Type B pancreatic cell (in vitro differentiated cells): ENCODE measurements at places on chromosomes 12 and 14.

DNA sequence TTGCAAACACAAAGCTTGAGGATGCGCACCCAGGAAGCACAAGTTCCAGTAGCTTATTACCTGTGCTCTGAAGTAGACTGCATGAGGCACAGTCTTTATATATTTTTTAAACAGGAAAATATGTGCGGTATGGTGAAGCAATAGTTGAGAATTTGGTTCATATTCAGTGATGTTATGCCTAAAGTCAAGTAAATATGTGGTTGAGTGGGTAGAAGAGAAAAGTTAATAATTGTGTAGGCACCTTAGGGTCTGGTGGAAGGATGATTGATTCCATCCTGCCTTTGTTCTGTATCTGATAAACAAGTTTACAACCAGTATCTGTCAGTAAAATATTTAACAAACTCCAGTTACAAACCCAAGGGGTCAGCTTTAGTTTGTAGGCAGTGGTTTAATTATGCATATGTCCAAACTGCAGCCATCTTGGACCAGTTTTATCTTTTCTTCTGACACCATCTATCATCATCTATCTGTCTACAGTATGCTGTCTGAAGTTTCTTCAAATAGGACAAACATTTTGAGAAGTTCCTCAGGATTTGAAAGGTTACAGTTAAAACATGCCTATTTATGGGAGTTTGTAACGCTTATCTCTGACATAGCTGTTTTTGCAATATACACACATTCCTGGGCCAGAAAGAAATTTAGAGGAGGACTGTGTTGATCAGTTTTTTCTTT lies 10.8 kb downstream of the SINHCAF start:
- H3K4me1 ChIP-seq = peaks cover 27% of the 10 kb centered on the region
- peaks cover 41% of the 10 kb centered on the region for H3K36me3 ChIP-seq
- no peak for DNase-seq
- no peaks in the 10 kb centered on the region for H3K27me3 ChIP-seq

- peaks cover 13% of the 10 kb centered on the region for H3K4me1 ChIP-seq
- peaks cover 6% of the 10 kb centered on the region for H3K27me3 ChIP-seq
- H3K27ac ChIP-seq = peak overlapping the region; percentile 57
- no peak for DNase-seq
- H3K4me3 ChIP-seq = peak overlapping the region; percentile 65
Observed at GRCh38 chr14:80215756-80216581, 4.7 kb upstream of the DIO2 start.

DNA sequence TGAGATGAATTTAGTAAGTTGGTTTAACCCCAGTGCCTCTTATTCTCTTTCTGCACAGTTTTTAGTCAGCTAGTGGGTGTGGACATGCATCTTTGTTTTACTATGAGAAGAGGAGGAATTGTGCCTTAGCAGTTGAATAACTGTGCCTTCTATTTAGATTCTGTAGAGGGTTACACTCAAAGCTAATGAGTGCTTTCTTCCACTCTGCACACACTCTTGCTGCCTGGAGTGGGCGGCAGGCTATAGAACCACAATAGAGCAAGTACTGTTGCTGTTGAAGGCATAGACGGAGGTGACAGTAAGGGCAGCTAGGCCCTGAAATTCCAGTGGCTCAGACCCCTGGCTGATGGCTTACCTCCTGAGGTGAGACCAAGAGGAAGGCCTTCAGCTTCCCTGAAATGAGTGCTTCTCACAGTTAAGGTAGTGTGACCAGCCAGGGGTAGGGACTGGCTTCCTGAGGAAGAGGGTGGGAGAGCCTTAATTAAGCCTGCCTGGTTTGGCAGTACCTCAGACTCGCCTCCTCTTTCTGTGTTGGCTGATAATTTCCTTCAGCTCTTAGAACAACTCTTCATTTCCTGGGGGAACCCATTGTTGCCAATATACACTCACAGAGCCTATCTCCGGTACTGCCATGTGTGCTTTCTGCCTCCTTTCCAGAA lies 24.7 kb downstream of the SUSD6 start:
- H3K27ac ChIP-seq = peak overlapping the region; percentile 50
- peaks cover 3% of the 10 kb centered on the region for H3K36me3 ChIP-seq
- H3K27me3 ChIP-seq = no peaks in the 10 kb centered on the region
- H3K4me1 ChIP-seq = peaks cover 71% of the 10 kb centered on the region

- H3K36me3 ChIP-seq = peaks cover 37% of the 10 kb centered on the region
- no peak overlapping the region for H3K4me3 ChIP-seq
- H3K27ac ChIP-seq = no peak overlapping the region
Observed at GRCh38 chr14:44935155-44935554, 26.6 kb downstream of the KLHL28 start.

DNA sequence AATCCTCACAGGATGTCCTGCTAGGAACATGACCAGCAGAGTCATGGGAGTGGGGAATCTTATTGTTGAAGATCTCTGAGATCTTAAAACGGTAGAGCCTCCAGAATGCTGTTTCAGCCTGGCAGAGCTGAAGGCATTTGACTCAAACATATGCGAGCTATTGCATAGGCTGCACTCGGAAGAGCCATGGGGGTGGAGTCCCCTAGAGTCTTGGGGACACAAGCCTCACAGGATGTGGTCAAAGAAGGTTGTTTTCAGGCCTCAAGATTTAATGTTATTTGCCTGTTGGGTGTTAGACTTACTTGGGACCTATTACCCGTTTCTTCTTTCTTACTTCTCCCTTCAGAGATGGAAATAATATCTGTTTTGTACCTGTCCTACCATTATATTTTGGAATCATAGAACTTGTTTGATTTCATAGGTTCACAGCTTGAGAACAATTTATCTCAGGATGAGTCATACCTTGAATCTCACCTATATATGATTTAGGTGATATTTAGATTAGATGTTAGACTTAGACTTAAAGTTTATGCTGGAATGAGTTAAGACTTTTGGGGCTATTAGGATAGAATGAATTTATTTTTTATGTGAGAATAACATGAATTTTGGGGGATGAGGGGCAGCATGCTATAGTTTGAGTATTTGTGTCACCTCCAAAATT lies 172.2 kb upstream of the ATP2B1 start:
- no peak for DNase-seq
- H3K36me3 ChIP-seq = no peaks in the 10 kb centered on the region
- H3K27me3 ChIP-seq = no peaks in the 10 kb centered on the region
- H3K4me3 ChIP-seq = no peak overlapping the region
- no peak overlapping the region for H3K27ac ChIP-seq
- H3K4me1 ChIP-seq = peaks cover 28% of the 10 kb centered on the region

DNA sequence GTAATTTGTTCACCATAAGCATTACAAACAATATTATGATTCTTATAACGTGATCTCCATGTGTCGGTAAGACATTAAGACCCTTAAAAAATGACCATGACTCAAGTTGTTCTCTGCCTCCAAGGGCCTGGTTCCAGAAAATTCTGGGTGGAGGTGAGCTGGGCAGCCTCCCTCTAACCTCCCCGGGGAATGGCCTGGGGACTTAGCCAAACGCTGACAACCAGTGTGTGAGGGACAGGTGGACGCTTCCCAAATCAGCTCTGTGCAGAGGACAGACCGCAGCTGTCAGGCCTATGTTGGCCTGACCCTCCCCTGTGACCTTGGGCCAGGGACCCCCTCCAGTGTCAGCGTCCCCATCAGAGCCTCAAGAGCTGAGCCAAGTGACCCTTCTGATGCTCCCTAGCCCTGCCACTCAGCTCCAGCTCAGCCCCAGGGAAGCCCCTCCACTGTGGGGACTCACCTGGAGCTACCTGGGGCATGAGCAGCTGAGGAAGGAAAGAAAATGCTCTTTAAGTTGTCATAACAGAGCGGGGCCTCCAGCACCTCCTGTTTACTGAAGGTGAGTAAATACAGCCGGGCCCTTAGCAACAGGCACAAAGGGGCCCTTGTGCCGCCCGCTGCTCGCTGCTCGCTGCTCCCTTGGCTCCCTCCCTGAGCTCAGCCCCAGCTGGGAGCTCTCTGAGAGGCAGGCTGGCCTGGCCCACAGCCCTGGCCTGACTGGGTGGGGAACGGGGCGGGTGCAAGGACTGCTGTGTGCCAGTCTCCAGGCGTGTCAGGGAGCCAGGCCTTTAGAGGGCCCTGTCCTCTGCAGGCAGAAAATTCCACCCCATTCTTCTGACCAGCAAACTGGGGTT lies 116.6 kb downstream of the CALM1 start:
- H3K4me1 ChIP-seq = peaks cover 29% of the 10 kb centered on the region
- peak overlapping the region; percentile 69 for H3K4me3 ChIP-seq
- no peaks in the 10 kb centered on the region for H3K36me3 ChIP-seq
- H3K27me3 ChIP-seq = no peaks in the 10 kb centered on the region
- H3K27ac ChIP-seq = peak overlapping the region; percentile 98

DNA sequence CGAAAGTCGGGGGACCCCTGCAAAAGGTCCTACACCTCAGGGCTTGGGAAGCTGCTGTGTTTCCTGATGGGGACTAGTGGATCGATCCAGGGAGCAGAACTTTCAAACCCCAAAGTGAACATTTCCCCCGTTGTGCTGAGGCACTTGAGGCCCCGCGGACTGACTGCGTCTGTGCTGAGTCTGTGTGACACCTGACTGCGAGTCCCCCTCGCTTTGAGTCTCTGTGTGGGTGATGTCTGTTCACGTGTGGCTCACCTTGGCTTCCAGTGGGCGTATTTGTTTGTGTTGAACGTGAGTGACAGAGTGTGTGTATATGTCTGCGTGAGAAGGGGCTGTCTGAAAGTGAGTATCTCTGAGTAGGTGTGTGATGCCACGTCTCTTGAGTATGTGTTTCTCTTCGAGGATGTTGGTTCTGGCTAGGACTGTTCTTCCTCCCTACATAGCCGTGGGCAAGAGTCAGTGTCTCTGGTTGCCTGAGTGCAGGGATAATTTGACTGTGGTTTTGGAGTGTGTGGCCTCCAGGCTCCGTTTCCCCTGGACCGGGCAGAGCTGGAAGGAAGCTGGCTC lies 1.3 kb downstream of the TEAD4 start:
- H3K4me1 ChIP-seq = peaks cover 22% of the 10 kb centered on the region
- H3K27me3 ChIP-seq = peaks cover 46% of the 10 kb centered on the region

- H3K27ac ChIP-seq = no peak overlapping the region
- H3K4me1 ChIP-seq = peaks cover 35% of the 10 kb centered on the region
- no peaks in the 10 kb centered on the region for H3K27me3 ChIP-seq
- H3K36me3 ChIP-seq = no peaks in the 10 kb centered on the region
- no peak for DNase-seq
- no peak overlapping the region for H3K4me3 ChIP-seq
Observed at GRCh38 chr12:114919479-114919878, 235.5 kb upstream of the TBX3 start.

DNA sequence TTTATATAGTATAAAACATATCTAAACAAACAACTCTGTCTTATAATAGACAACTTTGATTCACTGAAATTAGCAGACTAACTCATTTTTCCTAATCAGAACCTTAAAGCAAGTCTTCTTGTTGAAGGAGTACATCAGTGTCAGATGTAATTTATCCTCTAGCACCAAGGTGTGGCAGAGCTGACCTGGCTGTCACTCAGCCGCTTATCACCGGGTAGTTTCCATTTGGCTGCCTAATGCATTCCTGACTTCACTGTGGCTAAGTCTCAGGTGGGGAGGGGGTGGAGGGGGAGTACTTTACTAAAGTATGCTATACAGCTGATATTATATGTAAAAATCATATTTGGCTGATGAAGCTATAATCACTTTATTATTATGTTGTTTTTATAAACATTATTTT lies 339.9 kb upstream of the RGS6 start:
- H3K27me3 ChIP-seq = peaks cover 12% of the 10 kb centered on the region
- peaks cover 7% of the 10 kb centered on the region for H3K4me1 ChIP-seq
- H3K4me3 ChIP-seq = no peak overlapping the region
- peaks cover under 1% of the 10 kb centered on the region for H3K36me3 ChIP-seq
- H3K27ac ChIP-seq = no peak overlapping the region

- H3K27ac ChIP-seq = no peak overlapping the region
- H3K27me3 ChIP-seq = no peaks in the 10 kb centered on the region
- peaks cover 14% of the 10 kb centered on the region for H3K36me3 ChIP-seq
- H3K4me3 ChIP-seq = no peak overlapping the region
- peaks cover under 1% of the 10 kb centered on the region for H3K4me1 ChIP-seq
- DNase-seq = no peak
Observed at GRCh38 chr14:34867199-34867598, 8.0 kb downstream of the BAZ1A start.

DNA sequence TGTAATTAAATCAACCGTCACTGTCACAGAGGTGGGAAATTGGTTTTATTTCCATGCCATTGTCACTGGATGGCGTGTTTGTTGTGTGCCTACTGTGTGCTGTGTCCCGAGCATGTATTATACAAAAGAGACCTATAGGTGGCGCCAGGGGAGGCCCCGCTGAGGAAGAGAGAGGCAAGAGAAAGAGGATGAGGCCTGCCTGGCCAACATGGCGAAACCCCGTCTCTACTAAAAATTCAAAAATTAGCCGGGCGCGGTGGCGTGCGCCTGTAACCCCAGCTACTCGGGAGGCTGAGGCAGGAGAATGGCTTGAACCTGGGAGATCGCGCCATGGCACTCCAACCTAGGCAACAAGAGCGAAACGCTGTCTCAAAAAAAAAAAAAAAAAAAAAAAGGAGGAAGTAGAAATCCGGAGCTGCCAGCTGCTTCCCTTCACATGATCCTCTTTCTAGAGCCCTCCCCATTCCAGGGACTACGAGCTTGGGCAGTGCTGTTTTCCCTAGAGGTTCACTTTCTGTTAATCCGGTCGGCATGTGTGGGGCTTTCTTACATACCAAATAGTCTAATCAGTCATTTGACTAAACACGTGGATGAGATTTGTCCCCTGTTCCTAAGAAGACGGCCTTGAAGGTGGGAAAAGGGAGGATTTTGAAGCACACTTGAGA lies 6.4 kb upstream of the CCDC175 start:
- H3K4me3 ChIP-seq = no peak overlapping the region
- DNase-seq = no peak
- no peak overlapping the region for H3K27ac ChIP-seq
- no peaks in the 10 kb centered on the region for H3K36me3 ChIP-seq

- H3K4me1 ChIP-seq = no peaks in the 10 kb centered on the region
- H3K27me3 ChIP-seq = no peaks in the 10 kb centered on the region
- no peaks in the 10 kb centered on the region for H3K36me3 ChIP-seq
- DNase-seq = no peak
- H3K4me3 ChIP-seq = no peak overlapping the region
Observed at GRCh38 chr14:87407344-87407743, 585.6 kb downstream of the GALC start.

GRCh38 chr12:78331181-78331580 lies 500.5 kb downstream of the NAV3 start:
- no peaks in the 10 kb centered on the region for H3K27me3 ChIP-seq
- H3K4me1 ChIP-seq = no peaks in the 10 kb centered on the region
- H3K4me3 ChIP-seq = no peak overlapping the region
- DNase-seq = no peak
- H3K36me3 ChIP-seq = no peaks in the 10 kb centered on the region

- DNase-seq = no peak
- no peaks in the 10 kb centered on the region for H3K27me3 ChIP-seq
- H3K36me3 ChIP-seq = no peaks in the 10 kb centered on the region
- H3K4me3 ChIP-seq = no peak overlapping the region
- H3K27ac ChIP-seq = no peak overlapping the region
Observed at GRCh38 chr12:44777044-44777443, 99.1 kb downstream of the NELL2 start.

DNA sequence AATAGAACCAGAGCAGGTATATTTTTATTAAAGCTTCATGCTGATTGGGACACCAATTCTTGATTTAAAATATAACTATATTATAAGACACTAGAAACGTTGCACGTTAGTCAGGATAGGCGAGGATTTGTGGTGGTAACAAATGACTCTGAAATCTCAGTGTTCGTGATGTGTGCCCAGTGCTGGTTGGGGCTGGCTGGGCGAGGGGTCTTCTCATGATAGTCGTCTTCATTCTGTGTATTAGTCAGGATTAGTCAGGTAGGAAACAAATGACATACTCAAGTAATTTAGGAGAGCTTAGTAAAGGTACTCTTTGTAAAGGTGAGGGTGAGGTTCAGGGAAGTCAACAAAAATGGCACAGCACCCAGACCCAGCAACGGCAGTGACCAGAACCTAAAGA lies 73.9 kb upstream of the HIF1A start:
- H3K36me3 ChIP-seq = no peaks in the 10 kb centered on the region
- no peaks in the 10 kb centered on the region for H3K27me3 ChIP-seq
- H3K4me3 ChIP-seq = no peak overlapping the region
- H3K27ac ChIP-seq = no peak overlapping the region
- H3K4me1 ChIP-seq = peaks cover 24% of the 10 kb centered on the region
